Activated CD4-positive, alpha-beta memory T cell treated with anti-CD3 and anti-CD28 coated beads, Interleukin-2, amount 10 ng/mL, durations not matched to agents 7 days and 5 days (primary cell): ENCODE measurements at places on chromosomes 1 and 21. TPM values are rescaled to one million over a fixed set of nuclear protein-coding genes. Genes with fewer than 3 reads are reported as not detected.

CYYR1 gene
- not detected for total RNA-seq

PRAMEF7 gene
- not detected for total RNA-seq

RAB25 gene
- 0.53 TPM for total RNA-seq

ZFP69B gene
- total RNA-seq = 5.4 TPM

ROR1 gene
- 0.10 TPM for total RNA-seq

PTGS2 gene
- total RNA-seq = 0.18 TPM

CSMD2 gene
- total RNA-seq = not detected

GRCh38 chr1:81213279-81213678, 587.5 kb upstream of the ADGRL2 start:
- no peaks in the 10 kb centered on the region for H3K4me1 ChIP-seq
- H3K36me3 ChIP-seq = no peaks in the 10 kb centered on the region
- H3K27ac ChIP-seq = no peak overlapping the region
- H3K4me3 ChIP-seq = no peak overlapping the region
- H3K27me3 ChIP-seq = no peaks in the 10 kb centered on the region

DNA sequence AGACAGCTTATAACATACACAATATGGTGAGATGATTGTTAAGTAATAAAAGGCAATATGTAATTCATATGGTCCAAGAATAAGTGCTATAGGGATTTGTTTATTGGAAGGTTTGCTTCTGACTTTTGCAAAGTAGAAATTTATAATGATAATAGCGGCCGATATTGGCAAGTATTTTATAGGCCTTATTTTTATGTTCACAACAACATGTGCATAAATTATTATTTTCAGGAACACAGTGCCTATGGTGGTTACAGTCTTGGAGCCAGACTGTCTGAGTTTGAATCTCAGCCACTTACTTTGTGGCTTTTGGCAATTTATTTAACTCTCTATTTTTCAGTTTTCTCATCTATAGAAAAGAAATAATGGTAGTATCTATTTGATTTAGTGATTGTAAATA, 607.5 kb downstream of the USP25 start:
- no peaks in the 10 kb centered on the region for H3K27me3 ChIP-seq
- no peak overlapping the region for H3K4me3 ChIP-seq
- H3K36me3 ChIP-seq = no peaks in the 10 kb centered on the region
- no peak overlapping the region for H3K27ac ChIP-seq
- no peaks in the 10 kb centered on the region for H3K4me1 ChIP-seq

GRCh38 chr1:45356186-45356585, 15.9 kb upstream of the MUTYH start:
- H3K27me3 ChIP-seq = no peaks in the 10 kb centered on the region
- H3K4me1 ChIP-seq = peaks cover 8% of the 10 kb centered on the region
- no peak overlapping the region for H3K4me3 ChIP-seq
- H3K27ac ChIP-seq = no peak overlapping the region
- DNase-seq = no peak

DNA sequence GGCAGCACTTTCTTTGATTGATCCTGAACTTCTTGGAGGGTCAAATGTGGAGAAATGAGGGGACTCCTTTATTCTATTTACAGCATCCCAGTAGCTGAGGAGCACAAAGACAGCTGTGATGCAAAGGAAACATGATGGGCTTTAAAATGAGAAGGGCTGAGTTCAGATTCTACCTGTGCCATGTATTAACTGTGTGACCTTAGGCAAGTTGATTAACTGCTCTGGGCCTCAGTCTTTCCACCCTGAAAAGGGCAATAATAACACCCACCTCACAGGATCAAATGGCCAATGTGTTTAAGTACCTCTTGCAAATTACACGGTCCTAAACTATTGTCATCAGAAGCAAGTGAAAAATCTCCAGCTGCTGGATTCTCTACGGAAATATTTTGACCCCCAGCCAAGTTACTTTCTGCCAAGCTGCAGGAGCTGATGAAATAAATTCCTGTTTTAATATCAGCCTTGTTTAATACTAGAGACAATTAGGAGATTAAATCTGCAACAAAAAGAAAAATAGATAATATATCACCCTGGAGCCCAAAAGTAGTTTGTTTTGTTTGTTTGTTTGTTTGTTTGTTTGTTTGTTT, 15.7 kb downstream of the TMEM81 start:
- no peak overlapping the region for H3K4me3 ChIP-seq
- no peak overlapping the region for H3K27ac ChIP-seq
- DNase-seq = no peak

GRCh38 chr1:198929961-198930599, 291.2 kb downstream of the PTPRC start:
- peaks cover 43% of the 10 kb centered on the region for H3K4me1 ChIP-seq
- no peak for DNase-seq
- H3K4me3 ChIP-seq = peak overlapping the region; percentile 64
- no peaks in the 10 kb centered on the region for H3K27me3 ChIP-seq

DNA sequence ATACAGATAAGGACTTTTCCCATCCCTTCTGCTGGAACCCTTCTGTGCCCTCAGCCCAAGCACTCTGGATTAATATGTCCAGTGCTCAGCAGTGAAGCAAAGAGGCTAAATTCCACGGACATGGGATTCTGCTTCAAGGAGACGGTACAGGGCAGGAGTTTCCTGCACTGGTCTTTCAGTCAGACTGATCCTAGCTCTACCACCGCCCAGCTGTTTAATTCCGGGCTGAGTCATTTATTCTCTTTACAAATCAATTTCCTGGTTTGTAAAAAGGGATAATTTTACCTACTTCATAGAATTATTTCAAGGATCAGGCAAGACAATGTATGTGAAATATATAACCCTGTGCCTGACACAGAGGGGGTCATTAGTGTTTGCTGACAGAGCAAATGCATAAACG, 41.6 kb upstream of the NRDC start:
- no peak overlapping the region for H3K4me3 ChIP-seq
- no peaks in the 10 kb centered on the region for H3K4me1 ChIP-seq
- H3K27me3 ChIP-seq = peaks cover 23% of the 10 kb centered on the region
- DNase-seq = no peak
- H3K27ac ChIP-seq = no peak overlapping the region
- H3K36me3 ChIP-seq = no peaks in the 10 kb centered on the region

DNA sequence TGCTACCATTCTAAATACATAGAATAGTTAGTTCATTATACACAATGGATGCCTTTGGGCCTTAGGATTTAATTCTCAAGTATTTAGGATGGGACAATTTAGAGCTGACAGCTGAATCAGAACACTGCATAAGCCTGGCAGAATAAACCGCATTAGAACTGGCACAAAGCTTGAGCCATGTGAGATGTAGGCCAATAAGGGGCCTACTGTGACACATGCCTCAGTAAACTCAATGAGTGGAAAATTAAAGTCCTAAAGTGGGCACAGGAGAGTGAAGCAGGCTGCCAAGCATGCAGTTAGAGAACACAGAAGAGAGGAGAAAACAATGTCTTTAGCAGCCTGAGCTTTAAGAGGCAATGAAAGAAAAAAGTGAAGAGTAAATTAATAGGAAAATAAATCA, 24.3 kb downstream of the SCYL3 start:
- peaks cover 6% of the 10 kb centered on the region for H3K4me1 ChIP-seq
- no peak overlapping the region for H3K27ac ChIP-seq
- no peaks in the 10 kb centered on the region for H3K27me3 ChIP-seq
- peaks cover 91% of the 10 kb centered on the region for H3K36me3 ChIP-seq
- DNase-seq = no peak

DNA sequence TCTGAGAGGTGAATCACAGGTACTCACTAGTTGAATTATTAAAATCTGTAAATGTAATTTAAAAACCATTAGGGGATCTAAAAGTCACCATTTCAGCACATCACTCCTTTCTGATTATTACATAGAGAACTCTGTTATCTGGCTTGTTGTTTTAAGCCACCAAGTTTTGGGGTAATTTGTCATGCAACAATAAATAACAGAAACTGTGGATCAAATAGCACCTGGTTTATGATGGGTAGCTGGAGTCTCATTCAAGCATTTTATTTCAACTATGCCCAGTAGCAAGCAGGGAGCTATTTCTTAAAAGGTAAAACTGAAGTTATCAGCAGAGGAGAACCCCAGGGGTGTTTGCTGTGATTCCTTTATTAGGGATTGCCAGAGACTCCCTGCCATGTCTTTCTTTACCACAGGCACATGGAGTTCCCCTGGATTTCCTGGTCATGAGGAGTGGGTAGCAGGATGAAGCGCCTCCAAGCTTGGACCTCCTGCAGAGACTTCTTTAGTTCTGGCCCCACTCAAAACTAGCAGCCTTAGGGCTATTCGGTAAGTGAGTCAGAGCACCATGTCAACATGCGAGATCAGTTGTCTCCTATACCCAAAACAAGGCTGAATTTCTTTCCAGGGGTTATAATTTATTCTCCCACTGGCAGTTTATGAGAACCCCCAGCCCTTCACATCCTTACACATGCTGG, 179.2 kb downstream of the GIPC2 start:
- H3K27me3 ChIP-seq = peaks cover 5% of the 10 kb centered on the region
- no peaks in the 10 kb centered on the region for H3K36me3 ChIP-seq
- DNase-seq = no peak
- H3K27ac ChIP-seq = no peak overlapping the region
- H3K4me3 ChIP-seq = no peak overlapping the region
- no peaks in the 10 kb centered on the region for H3K4me1 ChIP-seq

GRCh38 chr1:192826791-192827546, 18.1 kb downstream of the RGS2 start:
- H3K27me3 ChIP-seq = peaks cover 9% of the 10 kb centered on the region
- no peak for DNase-seq
- H3K4me1 ChIP-seq = no peaks in the 10 kb centered on the region

DNA sequence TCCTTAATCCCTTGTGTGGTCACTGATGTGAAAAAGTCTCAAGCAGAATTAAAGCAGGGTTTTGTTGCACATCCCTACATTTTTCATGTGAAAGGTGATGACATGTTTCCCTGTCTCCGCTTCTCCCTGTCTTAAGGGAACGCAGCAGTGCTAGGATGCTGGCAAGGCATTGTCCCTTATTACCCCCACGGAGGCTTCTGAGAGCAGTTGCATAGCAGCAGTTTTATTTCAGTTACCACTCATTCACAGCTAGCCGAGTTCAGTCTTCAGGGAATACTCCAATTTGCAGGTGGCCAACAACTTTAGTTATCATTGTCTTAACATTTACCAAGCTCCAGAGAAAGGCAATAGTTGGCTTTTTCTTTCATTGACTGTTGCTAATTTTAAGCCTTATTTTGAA, 89.1 kb downstream of the CLEC20A start:
- DNase-seq = no peak
- no peak overlapping the region for H3K4me3 ChIP-seq
- H3K4me1 ChIP-seq = no peaks in the 10 kb centered on the region
- no peaks in the 10 kb centered on the region for H3K36me3 ChIP-seq
- no peak overlapping the region for H3K27ac ChIP-seq
- no peaks in the 10 kb centered on the region for H3K27me3 ChIP-seq

DNA sequence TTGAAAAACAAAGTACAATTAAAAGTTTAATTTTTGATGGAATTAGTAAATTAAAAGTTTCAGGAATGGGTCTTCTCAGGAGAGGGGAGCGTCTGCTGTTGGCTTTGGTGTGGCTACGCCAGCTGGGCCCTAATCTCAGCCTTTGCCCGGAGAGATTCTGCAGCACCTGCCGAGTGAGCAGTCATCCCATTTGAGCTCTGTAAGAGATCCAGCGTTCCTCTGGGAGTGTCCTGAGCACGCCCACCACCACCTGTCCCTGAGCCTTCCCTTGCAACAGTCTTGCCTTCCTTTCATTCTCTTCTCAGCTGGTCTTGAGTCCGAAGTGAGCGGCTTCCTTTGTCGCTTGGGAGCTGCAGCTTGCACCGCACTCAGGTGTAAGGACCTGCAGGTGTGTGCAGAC, 263.1 kb downstream of the CAMTA1 start:
- no peaks in the 10 kb centered on the region for H3K36me3 ChIP-seq
- H3K4me1 ChIP-seq = no peaks in the 10 kb centered on the region
- H3K27ac ChIP-seq = no peak overlapping the region
- H3K27me3 ChIP-seq = no peaks in the 10 kb centered on the region
- H3K4me3 ChIP-seq = no peak overlapping the region
- no peak for DNase-seq

DNA sequence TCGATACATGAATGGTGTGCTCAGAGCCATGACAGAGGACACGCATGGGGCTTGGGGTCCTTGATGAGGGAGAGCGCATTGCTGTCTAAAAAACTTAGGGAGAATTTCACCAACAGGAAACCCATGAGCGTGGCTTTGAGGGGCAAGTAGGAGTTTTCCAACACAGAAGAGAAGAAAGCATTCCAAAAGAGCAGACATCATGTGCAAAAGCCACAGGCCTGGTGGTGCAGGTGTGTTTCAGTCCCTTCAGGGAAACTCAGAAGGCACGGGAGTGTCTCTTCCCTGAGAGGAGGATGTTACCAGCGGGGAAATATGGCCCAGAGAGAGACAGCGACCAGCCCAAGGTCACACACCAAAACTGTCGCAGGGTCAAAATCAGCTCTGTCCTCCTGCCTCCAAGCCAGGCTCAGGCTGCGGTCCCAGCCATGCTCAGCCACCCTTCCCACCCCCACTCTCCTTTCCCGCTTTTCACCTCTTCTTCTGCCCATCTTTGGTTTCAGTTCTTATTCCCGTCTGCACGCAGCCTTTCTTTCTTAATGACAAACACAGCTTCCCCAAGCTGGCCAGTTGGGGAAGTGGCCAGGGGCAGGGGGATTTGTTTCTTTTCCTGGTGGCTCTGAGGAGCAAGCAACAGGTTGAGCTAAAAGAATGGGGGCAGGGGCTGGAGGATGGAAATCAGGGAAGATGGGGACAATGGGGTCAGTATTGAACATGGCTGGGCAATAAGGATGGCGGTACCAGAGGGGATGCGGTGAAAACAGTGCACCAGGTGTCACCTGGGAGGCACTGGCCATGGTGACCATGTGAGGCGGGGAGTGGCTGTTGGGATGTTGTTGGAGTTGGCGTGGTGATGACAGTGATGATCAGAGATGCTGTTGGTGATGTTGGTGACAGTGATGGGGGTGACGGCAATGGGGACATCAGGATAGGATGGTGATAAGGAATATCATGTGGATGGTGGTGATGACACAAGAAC, 10.3 kb downstream of the LAPTM5 start:
- H3K4me1 ChIP-seq = peaks cover 100% of the 10 kb centered on the region
- peak overlapping the region; percentile 75 for H3K4me3 ChIP-seq
- peak overlapping the region; percentile 91 for H3K27ac ChIP-seq
- H3K36me3 ChIP-seq = peaks cover 64% of the 10 kb centered on the region

DNA sequence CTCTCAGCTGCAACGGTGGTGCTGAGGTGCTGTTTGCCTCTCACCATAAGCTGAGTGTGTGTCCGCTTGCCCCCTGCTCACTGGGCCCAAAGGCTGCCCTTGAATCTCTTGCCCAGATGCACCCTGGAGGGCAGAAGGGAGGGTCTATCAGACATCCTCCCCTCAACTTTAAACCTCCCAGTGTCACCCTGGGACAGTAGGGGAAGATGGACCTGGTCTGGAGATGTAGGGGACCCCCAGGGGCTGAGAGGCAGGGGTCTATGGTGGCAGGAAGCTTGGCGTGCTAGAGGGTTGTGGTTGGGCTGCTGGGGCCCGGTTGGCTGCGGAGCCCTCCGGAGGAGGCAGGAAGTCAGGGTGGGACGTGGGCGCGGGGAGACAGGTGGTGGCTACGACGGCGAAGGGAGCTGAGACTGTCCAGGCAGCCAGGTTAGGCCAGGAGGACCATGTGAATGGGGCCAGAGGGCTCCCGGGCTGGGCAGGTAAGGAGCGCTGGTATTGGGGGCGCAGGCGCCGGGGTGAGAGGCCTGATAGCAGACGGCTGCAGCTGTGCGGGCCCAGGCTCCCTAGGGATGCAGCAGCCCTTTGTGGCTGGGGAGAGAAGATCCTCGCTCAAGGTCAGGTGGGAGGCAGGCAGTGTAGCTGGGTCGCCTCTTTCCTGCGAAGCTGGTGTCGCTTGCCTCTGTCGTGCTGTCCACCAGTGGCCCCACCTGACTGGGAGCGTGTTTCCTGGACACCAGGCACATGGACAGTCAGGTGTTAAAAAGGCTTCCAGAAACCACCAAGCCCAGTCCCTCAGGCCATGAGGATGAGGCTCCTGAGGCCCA, at the start of gene LCK:
LCK (plus strand) TSS at position 373 of the 824 bp plus-strand sequence. CDS start 23,065 bp downstream, outside the sequence.
- peaks cover 58% of the 10 kb centered on the region for H3K4me1 ChIP-seq
- H3K4me3 ChIP-seq = peak within 1 kb of the TSS; percentile 98
- H3K27ac ChIP-seq = peak within 1 kb of the TSS; percentile 99
- no peaks in the 10 kb centered on the region for H3K27me3 ChIP-seq
- peaks cover 46% of the 10 kb centered on the region for H3K36me3 ChIP-seq
